ENCODE measurements at places on chromosomes 12 and 14. TPM values are rescaled to one million over a fixed set of nuclear protein-coding genes. Genes with fewer than 3 reads are reported as not detected.

NYNRIN gene
- total RNA-seq: 13.2 TPM

NKX2-1 gene
- total RNA-seq: not detected

ASIC1 gene
- 0.66 TPM for total RNA-seq

ADCY6 gene
- 43.5 TPM for total RNA-seq

NFE2 gene
- total RNA-seq: not detected

MANSC4 gene
- total RNA-seq: not detected
